ENCODE measurements at places on chromosomes 2 and 18.

GRCh38 chr18:43563780-43564179 is 286.5 kb upstream of the SYT4 start:
- DNase-seq: peak; percentile 57

- no peak for DNase-seq
These were observed 68.0 kb downstream of the ZFP36L2 start for GRCh38 chr2:43158259-43158880.

DNA sequence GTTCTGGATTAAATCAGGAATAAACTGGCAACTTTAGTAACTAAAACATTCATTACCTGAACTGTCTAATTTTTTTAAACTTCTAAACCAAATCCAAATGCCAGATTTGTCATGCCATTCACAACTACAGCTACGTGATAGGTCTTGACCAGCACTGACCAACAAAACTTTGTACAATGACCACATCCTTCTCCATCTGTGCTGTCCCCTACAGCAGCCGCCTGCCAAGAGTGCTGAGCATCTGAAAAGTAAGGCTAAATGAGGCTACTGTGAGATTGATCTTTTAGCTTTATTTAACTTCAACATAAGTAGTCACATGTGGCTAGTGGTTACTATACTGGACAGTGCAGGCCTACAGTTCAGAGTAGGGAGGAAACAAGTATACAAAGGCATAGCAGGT is 7.6 kb downstream of the FAM168B start:
- no peak for DNase-seq

DNA sequence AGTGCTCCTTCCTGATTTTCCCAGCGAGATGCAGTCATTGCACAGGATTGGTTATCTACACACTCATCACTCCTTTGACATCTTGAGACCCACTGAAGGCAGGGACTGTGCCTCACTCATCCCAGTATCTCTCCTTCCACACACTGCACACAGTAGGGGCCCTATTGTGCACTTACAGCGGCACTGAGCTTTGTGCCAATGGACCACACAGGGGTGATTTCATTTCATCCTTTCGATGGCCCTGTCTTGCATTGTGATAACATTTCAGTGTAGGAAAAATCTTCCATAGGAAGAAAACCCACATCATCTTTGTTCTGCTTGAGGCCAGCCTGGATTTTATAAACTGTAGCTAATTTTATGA is 11.0 kb upstream of the LRRFIP1 start:
- no peak for DNase-seq

DNA sequence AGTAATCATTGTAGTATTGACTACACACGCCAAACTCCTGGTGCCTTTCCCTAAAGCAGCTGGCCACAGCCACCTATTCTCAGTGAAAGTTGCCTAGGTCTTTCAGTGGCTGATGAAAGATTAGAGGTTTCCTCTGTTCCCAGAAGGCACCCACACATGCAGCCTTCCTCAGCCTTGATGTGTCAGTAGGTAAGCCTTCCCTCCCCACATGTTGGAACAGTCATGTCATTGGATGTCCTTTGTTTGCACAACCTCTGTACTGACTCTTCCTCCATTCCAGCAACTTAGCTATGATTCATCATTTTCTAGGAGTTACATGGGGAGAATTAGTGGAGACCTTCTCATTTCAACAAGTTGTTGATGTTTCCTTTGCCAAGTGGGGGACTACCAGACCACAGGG is 630.8 kb upstream of the SLC39A10 start:
- no peak for DNase-seq

DNA sequence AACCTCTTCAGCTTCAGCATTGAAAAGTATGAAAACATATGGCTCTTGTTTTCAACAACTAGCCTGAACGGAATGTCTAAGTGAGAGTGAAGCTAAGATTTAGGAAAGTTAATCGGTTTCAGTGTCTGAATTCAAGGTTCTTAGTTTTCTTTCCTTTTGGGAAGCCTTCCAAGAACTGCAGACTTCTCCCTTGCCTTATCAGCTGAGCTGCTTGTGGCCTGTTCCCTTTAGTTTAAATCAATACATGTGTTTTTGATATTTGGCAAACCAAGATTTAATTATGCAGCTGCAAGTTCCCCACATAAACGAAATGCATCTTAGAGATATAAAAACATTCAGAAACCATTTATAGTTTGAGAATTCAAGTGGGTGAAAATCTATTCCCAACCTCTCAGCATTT is 274.3 kb upstream of the NRP2 start:
- DNase-seq: no peak

GRCh38 chr2:25586726-25587144 is 86.6 kb downstream of the DTNB start:
- no peak for DNase-seq

DNA sequence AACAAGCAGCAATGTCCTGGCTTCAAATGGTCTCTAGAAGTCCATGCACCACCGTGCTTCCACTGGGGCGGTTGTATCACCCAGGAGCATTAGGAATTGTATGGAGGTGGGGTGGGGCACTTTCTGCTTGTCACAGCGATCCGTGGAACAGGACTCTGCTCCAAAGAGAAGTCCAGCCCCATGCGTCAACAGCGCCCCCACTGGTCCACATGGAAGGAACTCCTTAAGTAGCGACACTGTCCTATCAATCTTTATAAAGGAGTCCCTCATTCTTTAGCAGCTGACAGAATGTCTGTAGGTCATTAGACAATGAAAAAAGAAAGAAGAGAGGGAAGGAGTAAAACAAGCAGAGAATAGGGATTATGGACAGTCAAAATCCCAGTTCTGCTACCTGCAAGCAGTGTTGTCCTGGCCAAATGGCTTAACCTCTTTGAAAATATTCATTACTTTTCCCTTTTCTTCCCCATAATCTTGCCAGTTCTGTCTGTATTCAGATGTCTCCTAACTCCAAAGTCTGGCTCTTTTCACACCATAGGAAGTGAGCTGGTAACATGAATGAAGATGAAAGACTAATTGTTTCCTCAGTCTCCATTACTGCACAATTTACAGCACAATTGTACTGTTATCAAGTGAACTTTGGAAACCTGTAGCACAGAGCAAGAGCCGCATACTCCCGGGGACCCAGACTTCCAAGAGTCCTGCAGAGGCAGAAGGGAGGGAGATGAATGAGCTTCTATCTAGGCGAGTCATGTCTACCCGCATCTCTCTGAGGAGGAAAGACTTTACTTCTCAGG is 9.9 kb downstream of the NFE2L2 start:
- peak; percentile 65 for DNase-seq

DNA sequence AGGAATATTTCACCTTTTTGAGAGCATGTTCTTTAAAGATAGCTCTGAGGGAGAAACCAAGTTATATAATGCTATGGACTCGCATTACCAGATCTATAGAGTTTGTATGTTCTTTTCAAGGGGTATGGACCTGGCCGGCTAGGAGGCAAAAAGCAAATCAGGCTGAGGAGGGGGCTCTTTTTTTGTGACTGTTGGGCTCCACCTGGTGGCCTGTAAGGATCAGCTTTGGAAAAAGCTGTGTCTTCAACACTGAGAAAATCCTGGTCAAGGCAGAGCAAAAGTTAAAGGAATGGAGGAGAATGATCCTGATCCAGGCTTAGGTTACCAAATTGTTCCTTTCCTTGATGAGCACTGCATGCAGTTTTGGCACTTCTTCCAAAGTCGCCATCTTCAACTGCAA is 180.5 kb downstream of the DIS3L2 start:
- DNase-seq: peak; percentile 51

- no peak for DNase-seq
These were observed 51.2 kb downstream of the MBP start for GRCh38 chr18:77081390-77081778.

GRCh38 chr18:44915661-44916060 is 235.0 kb downstream of the SETBP1 start:
- no peak for DNase-seq

- DNase-seq: peak; percentile 67
These were observed 816 bp downstream of the CDH2 start for GRCh38 chr18:28175930-28176697.

DNA sequence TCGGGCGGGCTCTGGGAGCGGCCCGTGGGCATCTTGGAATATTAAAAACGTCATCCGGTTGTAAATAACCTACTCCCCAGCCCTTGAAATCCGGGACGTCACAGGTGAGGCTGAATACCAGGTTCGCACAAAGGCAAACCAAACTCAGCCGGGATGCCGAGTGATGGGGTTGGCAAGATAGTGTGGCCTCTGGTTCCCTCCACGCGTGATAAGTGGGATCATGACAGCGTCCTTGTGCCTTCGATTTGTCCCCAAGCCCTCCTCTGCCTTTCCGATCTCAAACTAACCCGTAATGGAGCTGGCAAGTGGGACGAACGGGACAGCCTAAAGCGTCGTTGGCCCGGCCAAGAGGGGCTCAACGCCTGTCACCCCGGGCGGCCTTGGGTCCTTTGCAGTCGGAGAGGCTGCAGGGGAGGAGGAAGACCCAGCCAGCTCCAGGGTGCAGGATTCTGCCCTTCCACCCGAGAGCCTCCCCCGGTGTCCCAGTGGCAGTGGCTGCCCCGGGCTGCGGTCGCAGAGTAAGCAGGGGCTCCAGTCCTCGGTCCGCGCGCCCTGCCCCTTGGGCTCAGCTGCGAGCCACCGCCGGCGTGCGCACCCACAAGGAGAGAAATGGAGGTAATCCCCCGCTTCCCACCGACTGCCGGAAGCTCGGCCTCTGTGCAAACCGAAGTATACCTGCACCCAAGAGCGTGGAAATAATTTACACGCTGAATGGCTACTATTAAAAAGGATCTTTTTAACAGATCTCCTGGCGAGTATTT is 13.4 kb upstream of the PAX3 start:
- DNase-seq: no peak

GRCh38 chr2:55108456-55109160 is 58.4 kb upstream of the RTN4 start:
- no peak for DNase-seq

GRCh38 chr18:42436222-42436765 is 481.3 kb downstream of the PIK3C3 start:
- DNase-seq: peak; percentile 86

DNA sequence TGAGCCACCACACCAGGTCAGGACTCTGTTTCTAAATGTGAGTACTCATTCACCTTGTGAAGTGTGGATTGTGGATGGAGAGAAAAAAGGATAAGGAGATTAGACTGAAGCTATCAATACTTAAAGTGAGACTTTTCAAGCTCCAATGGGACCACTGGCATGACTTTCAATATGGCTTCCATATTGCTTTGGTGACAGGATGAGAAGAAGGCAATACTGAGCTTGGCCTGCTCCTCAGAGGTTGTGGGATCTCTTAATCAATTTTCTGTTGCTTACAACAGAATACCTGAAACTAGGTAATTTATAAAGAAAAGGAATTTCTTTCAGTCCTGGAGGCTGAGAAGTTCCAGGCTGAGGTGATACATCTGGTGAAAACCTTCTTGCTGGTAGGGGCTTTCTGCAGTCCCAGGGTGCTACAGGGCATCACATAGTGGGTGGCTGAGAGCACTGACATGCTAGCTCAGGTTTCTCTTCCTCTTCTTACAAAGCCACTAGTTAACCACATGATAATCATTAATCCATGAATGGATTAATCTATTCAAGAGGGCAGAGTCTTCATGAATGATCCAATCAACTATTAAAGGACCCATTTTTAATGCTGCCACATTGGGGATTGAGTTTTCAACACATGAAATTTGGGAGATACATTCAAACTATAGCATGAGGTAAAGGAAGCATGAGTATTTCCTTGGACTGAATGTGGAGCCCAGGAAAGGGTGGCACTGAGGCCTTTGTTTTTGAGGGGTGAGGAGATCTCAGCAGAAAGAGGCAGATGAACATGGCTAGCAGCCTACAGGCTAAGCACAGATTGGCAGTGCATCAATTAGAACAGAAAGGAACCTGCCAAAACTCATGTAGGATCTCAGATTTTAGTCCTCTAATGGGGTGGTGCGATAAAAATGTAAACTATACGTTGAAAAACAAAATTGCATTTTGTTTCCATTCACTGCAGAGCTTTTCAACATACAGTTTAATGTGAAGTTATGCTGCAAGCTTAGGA is 274.5 kb downstream of the PIK3C3 start:
- DNase-seq: no peak

- no peak for DNase-seq
These were observed 937.7 kb downstream of the CPS1 start for GRCh38 chr2:211494085-211494484.

DNA sequence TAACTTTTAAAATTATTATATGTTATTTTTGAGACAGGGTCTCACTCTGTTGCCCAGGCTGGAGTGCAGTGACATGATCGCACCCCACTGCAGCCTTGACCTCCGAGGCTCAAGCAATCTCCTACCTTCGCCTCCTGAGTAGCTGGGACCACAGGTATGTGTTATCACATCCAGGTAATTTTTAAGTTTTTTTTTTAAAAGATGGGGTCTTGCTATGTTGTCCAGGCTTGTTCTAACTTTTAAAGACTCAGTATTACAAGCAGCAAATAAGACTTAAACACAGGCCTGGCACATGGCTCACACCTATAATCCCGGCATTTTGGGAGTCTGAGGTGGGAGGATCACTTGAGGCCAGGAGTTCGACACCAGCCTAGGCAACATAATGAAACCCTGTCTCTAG is 101.2 kb downstream of the ASXL2 start:
- DNase-seq: no peak

DNA sequence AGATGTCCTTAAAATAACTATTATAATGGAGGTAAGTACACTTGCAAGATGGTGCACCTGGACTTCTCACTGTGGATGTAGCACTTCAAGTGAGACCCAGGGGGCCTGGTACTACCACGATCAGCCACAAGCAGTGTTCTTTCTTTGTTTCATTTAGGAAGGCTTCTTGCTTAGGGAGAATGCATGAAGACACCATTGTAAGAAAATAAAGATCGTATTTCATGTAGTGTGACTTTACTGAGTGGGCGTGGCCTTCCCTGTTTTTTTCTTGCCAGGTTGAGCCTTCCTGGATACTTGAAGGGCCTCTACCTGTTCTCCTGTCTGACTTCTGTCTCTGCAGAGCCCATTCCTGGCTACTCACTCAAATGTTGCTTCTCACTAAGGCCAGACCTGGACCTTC is 615.6 kb upstream of the SOX11 start:
- DNase-seq: no peak

DNA sequence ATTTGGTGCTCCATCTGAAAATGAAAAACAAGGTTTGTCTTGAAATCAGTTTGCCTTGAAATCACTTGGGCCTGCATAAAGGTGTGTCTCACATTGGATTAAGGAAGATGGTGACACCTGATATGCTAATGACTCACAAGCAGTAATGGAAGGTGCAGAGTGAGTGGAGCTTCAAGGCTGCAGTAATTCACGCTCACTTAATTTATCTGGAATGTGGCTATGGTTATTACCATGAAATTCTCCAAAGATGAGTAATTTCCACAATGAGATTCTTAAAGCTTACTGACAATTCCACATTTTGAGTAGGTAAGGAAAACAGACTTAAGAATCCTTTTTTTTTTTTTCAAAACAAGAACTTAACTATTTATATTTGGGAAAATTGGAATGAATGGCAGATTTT is 156.8 kb downstream of the PAX3 start:
- no peak for DNase-seq

- no peak for DNase-seq
These were observed 20.2 kb upstream of the DARS1 start for GRCh38 chr2:136005462-136006196.

- DNase-seq: no peak
These were observed 36.2 kb downstream of the CCDC178 start for GRCh38 chr18:33404244-33404873.
